GM12891 (cell line): ENCODE measurements at places on chromosomes 11 and 22.

DNA sequence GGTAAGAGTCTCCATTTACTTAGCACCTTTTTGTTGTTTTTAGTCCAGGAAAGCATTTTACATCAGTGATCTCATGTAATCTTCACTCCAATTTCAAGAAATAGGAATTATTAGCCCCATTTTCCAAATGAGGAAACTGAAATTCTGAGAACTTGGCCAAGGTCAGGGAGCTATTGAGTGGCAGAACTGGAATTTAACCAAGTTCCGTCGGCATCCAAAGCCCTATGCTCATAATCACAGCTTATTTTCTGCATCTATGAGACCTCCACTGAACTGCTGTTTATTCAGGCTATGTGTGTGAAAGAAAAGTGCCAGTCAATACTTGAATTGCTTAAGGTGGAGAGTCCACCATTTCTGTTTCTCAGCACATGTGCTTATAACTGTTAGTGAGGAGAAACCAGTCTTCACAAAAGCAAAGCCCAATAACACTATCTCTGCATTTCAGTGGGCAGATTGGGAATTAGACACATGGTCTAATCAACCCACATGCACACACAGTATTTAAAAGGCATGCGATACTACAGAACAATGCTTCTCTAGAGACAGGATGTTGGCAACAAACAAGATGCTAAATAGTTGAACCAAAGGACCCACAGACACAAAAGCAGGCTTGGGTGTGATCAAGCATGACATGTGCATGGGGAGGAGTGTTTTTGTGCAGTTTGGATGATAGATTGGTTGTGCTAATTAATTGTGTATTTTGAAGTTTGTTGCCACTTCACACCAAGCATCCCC, 780.6 kb downstream of the OPCML start:
- no peak for DNase-seq

- DNase-seq = no peak
Measured at GRCh38 chr11:116173506-116173905, 599.3 kb downstream of the BUD13 start.

GRCh38 chr11:75214411-75214821, 26.2 kb upstream of the TPBGL start:
- DNase-seq = no peak

- no peak for DNase-seq
Measured at GRCh38 chr11:93196816-93197379, 893 bp downstream of the SLC36A4 start.

DNA sequence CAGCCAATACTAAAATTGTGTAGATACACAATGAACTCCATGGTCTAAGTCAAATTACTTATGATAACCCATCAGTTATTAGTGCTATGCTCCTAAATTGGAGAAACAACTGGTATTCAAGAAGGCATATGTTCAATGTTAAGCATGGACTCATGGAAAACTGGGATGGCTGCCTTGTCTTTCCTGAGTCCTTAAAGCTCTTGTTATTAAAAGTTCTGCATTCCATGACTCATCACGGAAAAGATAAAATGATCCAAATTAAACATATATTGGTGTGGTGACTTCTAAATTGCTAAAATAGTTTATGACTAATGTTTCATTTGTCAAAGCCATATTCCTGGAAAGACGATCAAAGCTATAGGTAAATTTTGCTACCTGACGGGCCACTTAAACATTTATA, 9.4 kb upstream of the EI24 start:
- no peak for DNase-seq
